Activated naive CD4-positive, alpha-beta T cell (primary cell): ENCODE measurements at places on chromosomes 7 and 10.

DNA sequence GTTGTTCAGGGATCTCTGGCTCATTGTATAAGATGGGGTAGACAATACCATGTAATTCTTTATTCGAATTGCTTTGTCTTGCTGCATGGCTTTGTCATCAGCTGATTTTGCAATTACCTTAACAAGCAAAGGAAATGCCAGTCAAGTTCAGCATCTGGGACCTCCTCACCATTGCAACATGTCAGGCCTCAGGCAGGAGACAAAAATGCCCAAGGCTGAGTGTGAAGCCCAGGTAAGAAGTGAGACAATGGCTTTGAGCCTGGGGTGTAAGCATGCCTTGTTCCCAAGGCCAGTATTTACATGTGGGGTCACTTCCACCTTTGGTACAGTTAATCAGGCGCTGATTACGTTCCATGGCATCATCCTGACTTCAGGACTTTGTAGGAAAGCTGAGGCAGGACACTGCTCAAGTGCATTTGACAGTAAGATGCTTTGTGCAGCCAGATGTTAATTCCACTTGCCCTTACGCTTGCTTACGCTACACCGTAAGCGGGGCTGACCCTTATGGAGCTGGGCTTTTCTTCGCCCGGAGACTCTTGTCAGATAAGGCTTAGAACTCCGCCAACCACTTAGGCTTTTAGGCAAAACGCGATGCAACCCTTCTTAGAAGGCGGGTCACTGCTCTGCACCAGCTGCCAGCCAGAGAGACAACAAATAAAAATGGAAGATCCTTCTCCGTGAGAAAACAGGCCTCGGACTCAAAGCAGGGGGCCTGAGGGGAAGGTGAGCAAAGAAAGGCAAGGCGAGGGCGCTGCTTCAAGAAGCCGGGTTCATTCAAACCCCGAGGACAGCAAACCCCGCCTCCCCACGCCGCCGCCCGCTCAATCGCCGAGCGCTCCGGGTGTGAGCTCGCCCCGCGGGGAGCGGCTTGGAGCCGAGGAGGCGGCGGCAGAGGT is 1.3 kb upstream of the SP4 start:
- DNase-seq = no peak

GRCh38 chr10:26977635-26978034 is 116.9 kb upstream of the ABI1 start:
- DNase-seq = no peak

DNA sequence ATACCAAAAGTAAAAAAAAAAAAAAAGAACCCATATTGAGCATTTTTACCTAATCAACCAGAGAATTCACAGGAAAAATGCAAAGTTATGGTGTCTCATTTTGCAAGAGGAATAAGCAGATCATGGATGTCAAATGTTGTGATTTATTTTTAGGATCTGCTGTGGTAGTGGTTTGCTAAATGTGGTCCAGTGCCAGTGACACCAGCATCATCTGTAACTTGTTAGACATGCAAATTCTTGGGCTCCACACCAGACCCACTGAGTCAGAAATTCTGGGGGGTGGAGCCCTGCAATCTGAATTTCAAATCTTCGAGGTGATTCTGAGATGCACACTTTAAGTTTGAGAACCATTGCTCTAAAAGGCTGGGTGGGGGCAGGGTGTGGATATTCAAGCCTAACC is 30.1 kb upstream of the ZEB1 start:
- no peak for DNase-seq

GRCh38 chr10:1362589-1363445 is 306.6 kb downstream of the WDR37 start:
- DNase-seq = no peak

DNA sequence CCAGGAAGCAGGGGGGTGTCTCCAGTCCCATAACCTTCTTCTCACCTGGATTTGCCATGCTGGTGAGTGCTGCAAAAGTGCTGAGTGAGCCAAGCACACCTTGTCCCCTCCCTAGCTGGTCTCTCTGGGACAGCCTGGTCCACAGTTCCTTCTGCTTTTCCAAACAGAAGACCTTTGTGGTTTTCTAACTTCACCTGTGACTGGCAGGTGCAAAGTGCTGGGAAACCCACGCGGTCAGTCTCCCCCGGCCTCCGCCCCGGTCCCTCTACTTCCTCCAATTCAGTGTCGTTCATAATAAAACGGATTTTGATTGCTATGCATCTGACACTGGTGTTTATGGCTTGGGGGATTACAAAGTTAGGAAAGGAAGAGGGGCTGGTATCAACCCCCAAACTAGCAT is 37.1 kb downstream of the RBAK start:
- DNase-seq = no peak

DNA sequence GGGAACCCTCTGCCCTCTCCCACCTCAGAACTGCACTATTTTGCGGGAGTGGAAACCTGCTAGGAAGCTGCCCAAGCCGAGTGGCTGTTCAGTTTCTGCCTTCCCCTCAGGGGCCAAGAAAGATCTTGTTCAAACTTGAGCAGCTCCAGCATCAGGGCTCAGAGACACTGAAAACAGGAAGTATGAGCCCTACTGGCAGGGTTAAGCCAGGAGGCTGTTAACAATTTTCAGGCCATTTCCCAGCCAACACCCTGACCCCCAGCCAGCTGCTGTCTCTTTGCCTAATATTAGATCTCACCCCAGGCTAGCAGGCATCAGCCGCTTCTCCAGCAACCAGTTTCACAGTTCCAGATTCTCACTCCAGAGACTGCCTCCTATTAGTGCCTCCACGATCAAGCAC is 9.2 kb downstream of the PLAU start:
- DNase-seq = no peak

- DNase-seq = no peak
Observed at GRCh38 chr10:77073663-77073960, 564.0 kb downstream of the KCNMA1 start.

DNA sequence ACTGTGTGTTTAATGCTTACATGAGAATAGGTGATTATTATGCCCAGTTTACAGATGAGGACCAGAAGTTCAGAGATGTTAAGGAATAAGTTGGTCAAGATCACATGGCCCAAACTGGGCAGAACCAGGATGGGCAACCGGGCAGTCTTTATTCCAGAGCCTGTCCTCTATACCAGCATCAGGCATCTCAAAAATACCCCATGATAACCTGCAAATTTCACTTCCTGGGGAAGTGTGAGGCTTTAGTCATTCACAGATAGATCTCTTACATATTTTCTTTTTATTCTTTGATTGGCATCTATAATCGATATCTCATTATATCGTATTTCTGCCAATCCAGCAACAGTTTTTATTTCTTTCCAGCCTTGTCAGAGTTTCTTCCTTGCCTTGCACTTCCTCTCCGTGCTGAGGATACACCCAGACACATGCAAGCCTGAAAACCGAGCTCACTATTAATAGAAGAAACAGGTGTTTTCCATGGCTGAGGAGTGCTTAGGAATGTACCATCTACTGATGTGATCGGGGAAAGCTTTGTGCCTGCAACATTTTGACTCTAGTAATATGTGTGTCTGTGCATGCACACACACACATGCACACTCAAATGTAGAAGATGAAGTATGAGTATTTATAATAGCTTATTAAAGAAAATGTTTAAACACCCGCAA is 82.4 kb downstream of the CREM start:
- no peak for DNase-seq

DNA sequence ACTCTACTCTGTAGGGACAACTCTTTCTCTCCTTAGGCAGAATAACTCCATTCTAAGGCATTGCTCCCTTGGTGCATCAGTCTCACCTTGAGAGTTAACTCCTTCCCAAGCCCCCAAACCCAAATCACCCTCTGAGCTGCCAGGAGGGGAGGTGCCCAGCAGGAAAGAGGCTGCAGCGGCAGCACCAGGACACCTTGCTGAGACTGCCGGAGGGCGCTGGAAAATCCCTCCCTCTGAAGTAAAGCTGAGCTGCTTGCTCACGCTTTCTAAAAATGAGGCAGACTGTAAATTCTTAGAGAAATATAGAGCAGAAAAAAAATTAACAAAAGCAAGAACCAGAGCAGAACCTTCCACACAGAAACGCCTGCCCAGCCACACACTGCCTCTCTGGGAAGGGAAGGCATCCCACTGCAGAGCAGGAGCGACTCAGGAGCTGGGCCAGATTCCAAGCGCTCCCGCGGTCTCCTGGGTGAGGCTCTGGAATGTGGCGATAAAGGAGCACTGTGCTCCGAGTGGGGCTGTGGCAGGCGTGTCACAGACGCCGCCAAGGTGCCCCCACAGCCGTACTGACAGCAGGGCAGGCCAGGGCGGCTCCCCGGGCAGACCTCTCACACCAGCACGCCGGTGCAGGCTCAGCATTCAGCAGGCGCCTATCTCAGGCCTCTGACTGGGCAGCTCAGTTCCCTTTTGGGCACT is 202.1 kb downstream of the TNS3 start:
- DNase-seq = no peak

GRCh38 chr10:91694170-91694794 is 61.4 kb upstream of the PPP1R3C start:
- no peak for DNase-seq

GRCh38 chr7:81637534-81637933 is 132.3 kb downstream of the HGF start:
- no peak for DNase-seq

DNA sequence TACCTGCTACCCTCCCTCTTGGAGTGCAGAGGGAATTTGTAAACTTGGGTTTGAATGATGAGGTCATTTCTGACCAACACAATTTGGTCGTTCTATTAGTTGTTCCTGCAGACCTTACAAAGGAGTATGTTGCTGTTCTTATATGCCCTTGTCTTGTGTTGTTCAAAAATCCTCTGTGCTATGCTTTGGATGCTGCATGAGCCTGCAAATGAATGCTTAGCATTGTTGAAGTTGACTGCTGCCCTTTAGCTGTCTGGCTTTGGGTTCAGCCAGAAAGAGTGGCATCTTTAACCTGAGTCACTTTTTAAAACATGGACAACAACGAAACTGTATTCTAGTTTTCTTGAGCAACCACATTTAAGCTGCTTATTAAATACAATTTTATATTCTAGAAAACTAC is 80.3 kb downstream of the SND1 start:
- DNase-seq = no peak

- DNase-seq = no peak
Observed at GRCh38 chr10:14120812-14121211, 209.9 kb downstream of the FRMD4A start.

- no peak for DNase-seq
Observed at GRCh38 chr10:44339218-44339617, 45.7 kb downstream of the CXCL12 start.

- DNase-seq = no peak
Observed at GRCh38 chr10:44341886-44342285, 43.0 kb downstream of the CXCL12 start.

GRCh38 chr7:25444991-25445390 is 216.7 kb upstream of the NPVF start:
- DNase-seq = no peak
